ENCODE measurements at places on chromosomes 1 and 21. TPM values are rescaled to one million over a fixed set of nuclear protein-coding genes. Genes with fewer than 3 reads are reported as not detected.
A peak's percentile ranks its signal among the peaks of the same experiment; 100 is the strongest.

HENMT1 gene
- 5.6 TPM for total RNA-seq

RHOU gene
- 3.5 TPM for total RNA-seq

SLC44A5 gene
- 2.7 TPM for total RNA-seq

DNA sequence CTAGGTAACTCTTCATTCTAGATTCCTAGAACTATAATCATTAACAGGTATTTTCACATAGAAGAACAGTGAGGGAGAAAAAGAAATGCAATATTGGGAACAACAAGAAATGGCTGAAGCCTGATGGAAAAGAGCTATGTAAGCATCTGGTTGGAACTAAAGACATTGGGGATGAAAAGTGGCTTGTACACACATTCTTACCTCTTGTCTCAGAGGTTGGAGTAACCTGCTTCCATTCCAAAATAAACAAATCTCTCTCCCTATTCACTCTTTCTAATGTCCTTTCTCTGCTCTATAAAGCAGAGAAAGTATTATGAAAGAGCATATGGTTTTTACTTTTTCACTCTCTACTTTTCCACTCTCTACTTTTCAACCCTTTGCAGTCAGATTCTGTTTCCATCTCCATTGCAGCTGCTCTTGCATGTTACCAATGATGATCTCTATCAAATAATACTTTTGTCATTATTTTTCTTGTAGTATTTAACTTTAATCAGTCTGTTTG is 37.5 kb downstream of the CMPK1 start:
- DNase-seq, result no peak
- H3K4me1 ChIP-seq, result no peaks in the 10 kb centered on the region
- no peaks in the 10 kb centered on the region for H3K27me3 ChIP-seq
- no peak overlapping the region for H3K27ac ChIP-seq
- no peak overlapping the region for H3K4me3 ChIP-seq

DNA sequence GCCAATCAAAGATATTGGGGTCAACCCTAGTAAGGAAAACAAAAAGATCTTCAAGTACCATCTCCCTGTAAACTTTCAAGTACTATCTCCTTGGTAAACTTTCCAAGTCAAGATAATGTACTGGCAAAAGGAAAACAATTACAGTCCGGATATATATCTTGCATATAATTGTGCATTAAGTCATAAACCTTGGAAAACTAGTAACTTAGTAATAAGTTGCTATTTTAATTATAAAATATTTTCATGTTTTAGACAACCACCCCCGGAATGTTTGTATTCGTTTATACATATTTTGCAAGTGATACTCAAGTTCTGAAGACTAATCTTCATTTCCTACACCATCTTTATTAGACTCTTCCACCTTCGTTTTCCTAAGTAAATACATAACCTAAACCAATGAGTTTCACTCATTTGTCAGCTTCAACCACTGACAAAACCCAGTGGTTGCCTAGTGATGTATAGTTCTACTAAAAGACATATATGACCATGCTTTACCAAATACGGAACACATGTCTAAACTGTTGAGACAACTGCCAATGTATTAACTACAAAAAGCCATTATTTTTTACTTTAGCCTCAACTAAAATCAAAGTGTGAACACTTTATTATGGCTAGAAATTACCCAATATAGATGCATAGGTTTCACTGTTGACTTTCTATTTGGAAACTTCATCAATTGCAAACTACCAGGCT is 1.7 kb downstream of the AKT3 start:
- no peaks in the 10 kb centered on the region for H3K36me3 ChIP-seq
- peaks cover 2% of the 10 kb centered on the region for H3K4me1 ChIP-seq

- H3K4me1 ChIP-seq, result no peaks in the 10 kb centered on the region
- no peak overlapping the region for H3K4me3 ChIP-seq
- no peaks in the 10 kb centered on the region for H3K36me3 ChIP-seq
- no peak overlapping the region for H3K27ac ChIP-seq
- no peaks in the 10 kb centered on the region for H3K27me3 ChIP-seq
Measured at GRCh38 chr1:24961961-24962861, 32.1 kb upstream of the RUNX3 start.

PTPN22 gene
- not detected for total RNA-seq

GJA9 gene
- not detected for total RNA-seq

- no peak overlapping the region for H3K27ac ChIP-seq
- DNase-seq, result no peak
- peaks cover 4% of the 10 kb centered on the region for H3K27me3 ChIP-seq
- H3K4me1 ChIP-seq, result peaks cover 12% of the 10 kb centered on the region
- H3K36me3 ChIP-seq, result no peaks in the 10 kb centered on the region
Measured at GRCh38 chr1:20486457-20487235, 636 bp upstream of the CAMK2N1 start.

ATP6V1G3 gene
- not detected for total RNA-seq

EFNA4 gene
- total RNA-seq, result 21.9 TPM

GRCh38 chr1:190323530-190323929 is 154.1 kb downstream of the BRINP3 start:
- no peaks in the 10 kb centered on the region for H3K27me3 ChIP-seq
- no peak overlapping the region for H3K4me3 ChIP-seq
- no peak overlapping the region for H3K27ac ChIP-seq
- DNase-seq, result no peak
- no peaks in the 10 kb centered on the region for H3K4me1 ChIP-seq

GRCh38 chr1:87117761-87118368 is 203.4 kb downstream of the HS2ST1 start:
- no peak for DNase-seq
- H3K36me3 ChIP-seq, result no peaks in the 10 kb centered on the region
- no peaks in the 10 kb centered on the region for H3K27me3 ChIP-seq
- H3K4me3 ChIP-seq, result no peak overlapping the region

MAN1C1 gene
- 7.8 TPM for total RNA-seq

GRCh38 chr1:61797045-61797755 is 54.9 kb downstream of the PATJ start:
- no peaks in the 10 kb centered on the region for H3K4me1 ChIP-seq
- H3K4me3 ChIP-seq, result no peak overlapping the region
- H3K27me3 ChIP-seq, result no peaks in the 10 kb centered on the region
- H3K36me3 ChIP-seq, result peaks cover 11% of the 10 kb centered on the region
- no peak for DNase-seq

- no peak overlapping the region for H3K27ac ChIP-seq
- DNase-seq, result peak; percentile 73
- peaks cover 22% of the 10 kb centered on the region for H3K4me1 ChIP-seq
- H3K36me3 ChIP-seq, result no peaks in the 10 kb centered on the region
- H3K27me3 ChIP-seq, result peaks cover 76% of the 10 kb centered on the region
Measured at GRCh38 chr1:220876511-220877376, 2.5 kb upstream of the HLX start.

All from H1 (cell line).